ENCODE measurements at places on chromosomes 4 and X. TPM values are rescaled to one million over a fixed set of nuclear protein-coding genes. Genes with fewer than 3 reads are reported as not detected.

The DHRSX gene
- polyA plus RNA-seq = 34.3 TPM

GRCh38 chr4:16642897-16643296 is 255.5 kb downstream of the LDB2 start:
- H3K4me3 ChIP-seq = no peak overlapping the region
- peak; percentile 51 for DNase-seq
- H3K36me3 ChIP-seq = no peaks in the 10 kb centered on the region
- no peaks in the 10 kb centered on the region for H3K27me3 ChIP-seq
- no peak overlapping the region for H3K27ac ChIP-seq

DNA sequence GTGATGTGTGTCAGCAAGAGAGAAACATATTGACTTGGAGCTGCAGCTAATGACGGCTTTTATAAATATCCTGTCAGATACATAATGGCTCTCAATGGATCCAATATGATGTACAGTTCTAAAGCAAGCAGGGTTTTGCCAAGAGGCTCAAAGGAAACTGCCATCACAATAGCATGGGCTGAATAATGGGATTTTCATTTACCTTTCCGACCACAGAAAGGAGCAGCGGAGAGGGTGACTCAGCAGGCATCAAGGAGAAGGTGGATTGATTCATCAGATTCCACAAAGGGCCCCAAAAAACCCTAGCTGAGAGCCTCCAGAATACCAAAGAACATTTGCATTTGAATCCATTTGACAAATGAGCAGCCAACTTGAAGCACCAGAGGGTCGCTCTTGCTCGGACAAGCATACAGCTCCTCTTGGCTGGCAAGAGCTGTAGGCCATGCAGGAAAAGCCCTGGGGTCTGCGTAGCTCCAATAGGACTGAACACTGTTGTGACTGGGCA is 355.7 kb upstream of the NOCT start:
- DNase-seq = no peak
- no peak overlapping the region for H3K4me3 ChIP-seq
- no peak overlapping the region for H3K27ac ChIP-seq
- no peaks in the 10 kb centered on the region for H3K27me3 ChIP-seq
- no peaks in the 10 kb centered on the region for H3K4me1 ChIP-seq

DNA sequence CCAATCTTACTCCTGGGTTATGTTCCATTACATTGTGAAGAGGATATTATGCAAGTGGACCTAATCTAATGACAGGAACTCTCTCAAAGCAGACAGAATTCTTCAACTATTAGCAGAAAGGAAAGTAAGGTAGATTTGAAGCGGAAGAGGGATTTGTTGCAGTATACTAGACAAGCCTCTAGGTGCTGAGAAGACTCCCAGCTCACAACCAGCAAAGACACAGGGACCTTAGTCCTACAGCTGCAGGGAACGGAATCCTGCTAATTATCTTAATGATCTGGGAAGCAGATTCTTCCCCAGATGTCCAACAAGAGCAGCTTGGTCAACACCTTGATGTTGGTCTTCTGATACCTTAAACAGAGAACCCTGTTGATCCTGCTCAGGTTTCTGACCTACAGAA is 73.6 kb downstream of the STK32B start:
- H3K27ac ChIP-seq = no peak overlapping the region
- no peak for DNase-seq
- no peak overlapping the region for H3K4me3 ChIP-seq
- H3K27me3 ChIP-seq = no peaks in the 10 kb centered on the region
- no peaks in the 10 kb centered on the region for H3K36me3 ChIP-seq

DNA sequence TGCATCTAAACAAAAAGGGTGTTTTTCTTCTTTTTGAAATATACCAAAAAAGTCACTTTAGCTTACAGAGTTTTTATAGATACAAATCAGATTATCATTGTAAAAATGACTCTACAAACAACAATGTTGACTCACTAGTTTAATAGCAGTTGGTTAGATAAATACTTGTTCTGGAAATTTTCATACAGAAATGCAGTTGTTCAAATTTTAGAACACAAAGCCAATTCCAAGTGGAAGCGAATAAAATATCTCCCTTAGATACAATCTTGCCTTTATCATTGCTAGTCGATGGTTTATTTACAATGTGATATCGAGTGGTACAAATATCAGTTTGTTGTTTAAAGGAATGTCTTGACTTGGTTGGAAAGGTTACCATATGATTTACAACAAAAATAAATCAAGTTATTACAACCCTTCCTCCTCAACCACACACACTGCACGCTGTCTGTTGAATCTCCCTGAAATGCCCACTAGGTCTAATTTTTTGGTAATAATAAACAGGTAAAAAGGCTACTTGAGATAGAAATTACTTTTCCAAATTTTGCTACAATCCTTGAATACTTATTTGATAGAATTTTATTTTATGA is 114.8 kb downstream of the CDS1 start:
- no peak overlapping the region for H3K4me3 ChIP-seq
- no peaks in the 10 kb centered on the region for H3K4me1 ChIP-seq
- H3K36me3 ChIP-seq = peaks cover 64% of the 10 kb centered on the region
- H3K27ac ChIP-seq = peak overlapping the region; percentile 40
